ENCODE measurements at places on chromosomes 4 and X.

GRCh38 chr4:86919561-86920223 lies 15.1 kb upstream of the AFF1 start:
- DNase-seq, result no peak

- no peak for DNase-seq
These were observed 41.5 kb downstream of the RAB40AL start for GRCh38 chrX:102978594-102978993.

GRCh38 chrX:71184803-71185495 lies 38.1 kb upstream of the GJB1 start:
- DNase-seq, result no peak

- no peak for DNase-seq
These were observed 257.5 kb upstream of the FAT1 start for GRCh38 chr4:186981161-186981560.

DNA sequence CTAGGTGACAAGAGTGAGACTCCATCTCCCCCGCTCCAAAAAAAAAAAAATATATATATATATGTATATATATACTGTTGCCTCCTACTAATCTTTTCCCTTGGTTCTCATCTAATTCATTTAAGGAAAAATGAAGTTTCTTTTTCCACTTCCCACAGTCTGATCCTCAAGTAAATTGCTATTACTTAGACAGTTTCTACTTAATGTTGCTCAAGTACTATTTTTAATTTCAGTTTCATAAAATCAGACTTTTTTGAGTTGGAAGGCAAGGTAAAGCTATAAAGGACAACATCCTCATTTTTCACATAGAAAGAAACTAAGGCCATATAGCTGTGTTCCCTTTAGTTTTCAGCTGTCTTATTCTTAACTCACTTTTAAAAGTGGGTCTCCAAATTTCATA lies 5.8 kb downstream of the RXFP1 start:
- DNase-seq, result no peak

- DNase-seq, result no peak
These were observed 123.8 kb upstream of the DDIT4L start for GRCh38 chr4:100314057-100314456.

DNA sequence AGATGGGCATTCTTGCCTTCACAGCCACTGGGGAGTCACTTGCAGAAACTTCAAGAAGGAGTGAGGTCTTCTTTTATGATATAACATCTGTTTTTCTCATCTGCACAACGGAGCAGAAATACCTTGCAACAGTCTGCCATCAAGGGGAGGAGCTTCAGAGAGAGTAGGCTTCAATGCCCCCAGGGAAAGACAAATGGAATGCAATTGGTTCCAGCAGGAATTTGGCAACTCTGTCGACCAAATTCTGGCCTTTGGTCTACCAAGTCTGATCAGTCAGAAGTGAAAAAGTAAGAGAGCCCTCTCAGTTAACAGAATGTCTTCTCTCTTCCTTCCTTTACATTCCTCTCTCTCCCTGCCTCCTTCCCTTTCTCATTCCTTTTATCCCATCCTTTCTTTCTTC lies 229.3 kb downstream of the IDS start:
- DNase-seq, result no peak

GRCh38 chr4:36152735-36153134 lies 91.6 kb downstream of the ARAP2 start:
- DNase-seq, result no peak

DNA sequence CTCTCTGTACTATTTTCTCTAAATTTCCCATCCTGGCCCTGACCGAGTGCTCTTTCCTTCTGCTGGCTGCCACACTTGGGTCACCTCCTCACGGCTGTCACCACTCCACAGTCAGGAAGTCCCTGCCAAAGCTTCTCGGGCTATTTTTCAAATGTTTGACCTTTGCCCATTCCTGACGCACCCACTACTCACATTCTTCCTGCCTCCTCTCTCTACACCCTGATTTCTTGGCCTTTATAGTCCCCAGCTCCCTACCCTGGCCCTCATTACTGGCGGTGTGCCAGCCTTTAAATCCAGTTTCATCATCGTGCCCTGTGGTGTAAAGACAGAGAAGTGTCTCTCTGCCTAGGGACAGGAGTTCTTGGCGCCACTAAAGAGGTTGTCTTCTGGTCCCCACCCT lies 46.4 kb upstream of the GATB start:
- DNase-seq, result no peak

All from stimulated activated CD4-positive, alpha-beta T cell treated with anti-CD3 and anti-CD28 coated beads, Interleukin-4, amount 100 ng/mL, for 24 hours (primary cell).